Thymus (tissue), 14 donors: ENCODE measurements at places on chromosomes 11 and 22.

- DNase-seq = no peak
Measured at GRCh38 chr11:64572143-64572542, 18.9 kb upstream of the SLC22A12 start.

DNA sequence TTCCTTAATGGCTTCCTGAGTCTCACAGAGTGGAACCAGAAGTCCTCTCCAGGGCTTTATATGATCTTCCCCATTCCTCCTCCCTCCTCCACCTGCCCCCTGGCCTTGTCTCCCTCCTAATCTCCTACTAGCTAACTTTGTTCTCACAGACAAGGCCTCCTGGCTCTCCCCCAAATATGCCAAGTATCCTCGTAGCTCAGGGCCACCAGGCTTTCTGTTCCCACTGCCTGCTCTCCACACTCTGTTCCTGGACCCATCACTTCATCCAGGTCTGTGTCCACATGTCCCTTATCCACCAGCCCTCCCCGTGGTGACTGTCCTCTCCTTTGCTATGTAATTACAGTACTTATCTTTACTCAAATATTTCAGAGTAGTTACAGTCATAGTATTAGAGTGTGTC, 23.2 kb upstream of the LMO1 start:
- no peak for DNase-seq

DNA sequence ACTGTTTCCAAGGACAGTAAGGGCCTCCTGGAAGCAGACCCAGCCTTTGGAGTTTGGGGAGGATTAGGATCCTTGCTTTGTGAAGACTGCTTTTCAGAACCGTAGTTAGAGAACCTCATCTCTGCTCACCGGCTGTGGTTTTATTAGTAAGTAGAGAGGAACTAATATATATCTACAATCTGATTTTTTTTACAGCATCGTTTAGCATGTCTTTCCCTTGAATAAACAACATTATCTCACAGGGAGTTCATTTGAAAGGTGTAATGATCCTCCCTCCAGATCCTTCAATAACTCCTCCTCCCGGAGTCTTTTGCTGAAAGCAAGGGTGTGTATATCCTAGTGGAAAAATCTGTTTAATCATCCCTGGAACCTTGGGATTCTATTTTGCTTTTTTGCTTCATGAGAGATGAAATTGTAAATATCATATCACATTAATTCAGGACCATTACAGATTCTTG, 132.7 kb downstream of the DBX1 start:
- no peak for DNase-seq

DNA sequence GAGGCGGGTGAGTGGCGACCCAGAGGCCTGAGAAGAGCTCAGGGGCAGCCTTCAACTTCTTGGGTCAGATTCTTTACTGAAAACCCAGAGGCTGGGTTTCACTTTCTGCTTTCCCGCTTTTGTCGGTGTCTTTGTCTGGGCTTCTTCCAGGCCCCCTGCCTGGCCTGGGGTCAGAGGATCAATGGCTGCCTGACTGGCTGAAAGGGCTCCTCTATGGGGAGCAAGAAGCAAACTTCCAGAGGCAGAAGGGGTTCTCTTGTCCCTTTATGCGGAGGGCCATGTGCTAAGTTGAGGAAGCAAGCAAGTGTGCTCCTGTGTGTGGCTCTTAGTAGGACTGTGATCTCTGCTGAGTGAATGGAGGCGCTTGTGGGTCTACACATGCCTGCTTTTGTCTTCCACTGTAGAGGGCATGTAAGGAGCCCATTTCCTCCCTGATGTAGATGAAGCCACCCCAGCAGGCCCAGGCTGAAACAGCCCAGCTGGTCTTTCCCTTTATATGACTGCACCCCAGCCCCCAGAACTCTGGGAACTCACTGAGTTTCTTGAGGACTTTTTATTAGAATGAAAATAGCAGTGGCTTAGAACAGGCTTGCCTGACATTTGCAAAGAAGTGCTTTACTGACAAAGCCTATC, 1.0 kb upstream of the PKNOX2 start:
- DNase-seq = no peak

- DNase-seq = no peak
Measured at GRCh38 chr11:13760115-13760514, 91.6 kb downstream of the FAR1 start.

DNA sequence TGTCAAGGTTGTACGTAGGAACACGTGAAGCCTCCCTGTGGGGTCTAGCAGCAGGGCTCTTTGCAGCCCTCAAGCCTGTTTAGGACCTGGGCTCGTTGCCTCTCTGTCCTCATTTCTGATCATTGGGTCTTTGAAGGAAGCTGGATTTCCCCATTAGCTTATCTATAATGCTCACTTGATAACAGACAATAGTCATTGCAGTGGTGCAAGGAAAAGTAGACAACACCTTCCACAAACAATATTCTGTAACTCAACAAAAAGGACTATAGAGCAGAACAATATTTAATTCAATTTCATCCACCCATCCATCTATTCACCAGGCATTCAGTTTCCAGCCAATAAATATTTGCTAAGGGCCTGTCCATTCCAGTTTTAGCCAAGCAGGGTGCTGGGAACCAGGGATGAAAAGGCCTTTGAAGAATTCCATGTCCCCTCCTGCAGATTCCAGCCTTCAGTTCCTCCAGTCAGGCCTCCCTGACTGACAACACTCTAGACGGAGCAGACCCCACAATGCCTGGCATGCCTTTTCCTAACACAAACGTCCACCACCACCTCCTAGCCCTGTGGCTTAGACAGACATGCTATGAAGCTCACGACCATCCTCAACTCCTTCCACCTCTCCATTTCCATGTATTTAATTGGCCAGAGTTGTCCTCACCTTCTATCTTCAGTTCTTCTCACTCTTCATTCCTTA, 12.7 kb upstream of the POLD3 start:
- no peak for DNase-seq
